ENCODE measurements at places on chromosomes 16 and 17.

DNA sequence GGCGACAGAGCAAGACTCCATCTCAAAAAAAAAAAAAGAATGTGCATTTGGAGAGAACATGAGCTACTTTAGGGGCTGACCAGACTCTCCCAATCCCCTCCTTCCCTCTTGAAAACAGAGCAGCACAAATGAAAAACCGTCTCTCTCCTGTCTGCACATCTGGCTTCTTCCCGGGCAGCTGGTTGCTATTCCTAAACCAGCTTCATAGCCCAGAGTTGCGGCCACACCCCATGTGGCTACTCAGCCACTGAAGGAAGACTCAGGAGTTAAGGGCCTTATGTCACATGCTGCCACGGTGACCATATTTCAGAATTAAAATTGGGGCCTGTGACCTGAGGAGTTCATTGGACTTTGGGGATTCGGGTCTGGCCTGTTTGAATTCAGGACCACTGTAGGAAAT, 48.3 kb downstream of the KATNIP start:
- DNase-seq: no peak

GRCh38 chr17:45020354-45021138, 30.9 kb downstream of the DCAKD start:
- no peak for DNase-seq

- DNase-seq: no peak
These were observed 5.9 kb downstream of the NLRC5 start for GRCh38 chr16:56995136-56995805.

DNA sequence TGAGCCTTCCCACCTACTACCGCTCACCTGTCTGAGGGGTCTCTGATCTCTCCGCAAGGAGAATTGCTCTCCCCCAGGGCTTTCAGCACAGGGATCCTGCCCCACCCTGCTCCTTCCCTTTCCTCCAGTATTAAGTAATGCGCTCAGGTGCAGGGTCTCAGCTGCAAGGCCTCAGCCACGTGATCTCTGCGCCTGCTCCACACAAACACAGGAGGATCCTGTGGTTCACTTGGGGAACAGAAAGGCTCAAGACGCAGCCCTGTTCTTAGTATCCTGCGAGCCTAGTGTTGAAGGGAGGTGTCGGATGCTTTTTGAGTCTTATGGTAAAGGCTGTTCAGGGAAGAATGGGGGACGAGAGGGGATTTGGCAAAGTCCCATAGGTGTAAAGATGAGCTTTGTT, 41.6 kb upstream of the GCSH start:
- DNase-seq: no peak

DNA sequence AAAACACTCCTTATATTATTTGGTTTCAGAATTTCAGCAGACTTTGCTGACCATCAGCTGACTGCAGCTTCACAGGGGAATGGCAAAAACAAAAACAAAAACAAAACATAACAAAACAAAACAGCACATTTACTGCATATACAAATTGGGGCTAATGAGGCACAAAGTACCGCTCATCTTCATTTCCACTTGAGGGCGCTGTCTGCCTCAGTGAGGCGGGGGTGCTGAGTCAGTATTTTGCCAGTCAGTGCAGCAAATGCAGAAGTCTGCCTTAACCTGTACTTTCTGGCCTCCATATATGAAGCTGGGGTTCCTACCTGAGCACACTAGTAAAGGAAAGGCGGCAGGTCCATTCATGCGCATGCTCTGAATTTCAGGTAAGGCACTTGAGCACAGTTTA, 13.5 kb upstream of the DYNLRB2 start:
- no peak for DNase-seq

GRCh38 chr16:1163567-1164055, 10.7 kb downstream of the CACNA1H start:
- no peak for DNase-seq

DNA sequence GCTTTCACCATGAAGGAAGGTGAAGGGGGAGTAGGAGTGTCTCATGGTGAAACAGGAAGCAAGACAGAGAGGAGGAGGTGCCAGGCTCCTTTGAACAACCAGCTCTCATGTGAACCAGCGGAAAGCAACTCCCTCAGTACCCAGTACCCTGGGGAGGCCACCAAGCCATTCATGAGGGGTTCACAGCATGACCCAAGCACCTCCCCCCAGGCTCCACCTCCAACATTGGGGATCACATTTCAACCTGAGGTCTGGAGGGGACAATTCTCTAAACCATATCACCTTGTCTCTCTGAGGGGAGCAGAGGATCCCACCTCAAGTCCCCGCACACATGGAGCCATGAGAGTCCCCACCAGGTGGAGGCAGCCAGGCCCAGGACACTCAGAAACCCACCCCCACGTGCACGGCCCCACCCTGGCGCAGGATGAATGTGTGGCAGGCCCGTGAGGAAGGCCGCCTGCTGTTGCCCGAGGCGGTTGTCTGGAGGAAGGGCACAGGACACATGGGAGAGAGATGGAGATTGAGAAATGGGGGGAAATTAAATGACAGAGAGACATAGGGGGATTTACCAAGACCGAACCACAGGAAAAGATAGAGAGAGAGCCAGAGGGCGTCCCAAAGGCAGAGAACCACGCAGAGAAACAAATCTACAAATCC, 85.9 kb downstream of the TMEM132E start:
- no peak for DNase-seq

GRCh38 chr17:72726936-72727335, 365.6 kb downstream of the SLC39A11 start:
- no peak for DNase-seq

DNA sequence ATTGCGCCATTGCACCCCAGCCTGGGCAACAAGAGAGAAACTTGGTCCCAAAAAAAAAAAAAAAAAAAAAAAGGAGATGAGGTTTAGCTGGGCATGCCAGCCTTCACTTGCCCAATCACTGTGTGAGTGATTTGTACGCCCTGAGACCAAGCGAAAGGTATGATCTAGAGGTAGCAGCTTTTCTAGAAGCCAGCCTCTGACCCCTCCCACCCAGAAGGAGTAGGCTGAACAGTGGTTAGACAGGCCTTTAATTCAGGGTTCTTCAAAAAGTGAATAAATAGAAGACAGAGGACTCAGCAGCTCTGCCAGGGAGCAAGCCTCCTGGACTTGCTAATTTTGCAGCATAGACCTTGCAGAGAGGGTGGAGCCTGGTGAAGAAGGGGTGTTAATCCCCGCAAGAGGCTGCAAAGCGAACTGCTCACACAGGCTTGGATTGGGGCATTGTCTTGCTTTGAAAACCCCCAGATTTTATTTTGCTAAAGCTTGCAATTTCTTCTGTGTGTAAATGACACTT, 7.1 kb upstream of the CYTH1 start:
- no peak for DNase-seq

DNA sequence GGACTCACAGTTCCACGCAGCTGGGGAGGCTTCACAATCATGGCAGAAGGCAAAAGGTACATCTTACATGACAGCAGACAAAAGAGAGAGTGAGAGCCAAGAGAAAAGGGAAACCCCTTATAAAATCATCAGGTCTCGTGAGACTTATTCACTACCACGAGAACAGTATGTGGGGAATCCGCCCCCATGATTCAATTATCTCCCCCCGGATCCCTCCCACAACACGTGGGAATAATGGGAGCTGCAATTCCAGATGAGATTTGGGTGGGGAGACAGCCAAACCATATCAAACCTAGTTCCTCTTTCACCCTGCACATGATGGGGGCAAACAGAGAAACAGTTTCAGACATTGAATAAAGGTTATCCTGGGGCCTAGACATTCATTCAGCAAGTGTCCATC, 32.2 kb upstream of the IRX6 start:
- DNase-seq: no peak

GRCh38 chr16:2527784-2528100, 3.5 kb downstream of the CEMP1 start:
- no peak for DNase-seq

DNA sequence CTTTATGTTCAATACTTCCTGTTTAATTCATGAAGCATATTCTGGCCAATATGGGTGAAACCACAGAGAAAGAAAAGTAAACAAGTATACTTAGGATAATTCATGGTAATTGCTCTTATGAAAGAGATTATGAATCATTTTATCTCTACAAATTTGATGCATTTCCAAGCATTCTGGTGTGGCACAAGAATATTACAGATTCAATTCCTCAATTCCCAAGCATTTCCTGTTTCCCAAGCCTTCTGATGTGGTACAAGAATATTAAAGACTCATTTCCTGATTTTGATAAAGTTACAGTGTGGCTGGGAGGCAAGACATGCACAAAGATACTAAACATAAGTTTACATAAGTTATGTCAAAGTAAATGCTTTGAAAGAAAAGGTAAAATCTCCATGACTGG, 126.1 kb upstream of the NUDT7 start:
- no peak for DNase-seq

GRCh38 chr17:50763716-50764475, 3.4 kb downstream of the ANKRD40CL start:
- no peak for DNase-seq

DNA sequence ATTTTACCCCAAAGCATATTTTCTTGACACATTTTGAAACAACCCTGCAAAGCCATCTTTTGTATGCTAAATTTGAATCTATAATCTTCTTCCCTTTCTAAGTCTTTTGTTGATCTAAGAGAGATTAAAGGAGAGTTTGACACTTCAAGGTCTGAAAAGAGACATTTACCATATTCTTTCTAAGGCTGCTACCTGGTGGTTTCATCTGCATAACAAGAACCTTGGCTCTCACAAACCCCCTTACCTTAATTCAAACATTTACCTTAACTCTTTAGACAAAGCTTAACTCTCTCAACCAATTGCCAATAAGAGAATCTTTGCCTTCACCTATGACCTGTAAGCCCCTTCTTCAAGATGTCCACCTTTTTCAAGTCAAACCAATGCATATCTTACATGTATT, 1143.6 kb downstream of the CDH11 start:
- DNase-seq: no peak

- DNase-seq: no peak
These were observed 311.3 kb downstream of the CDH13 start for GRCh38 chr16:82937926-82938520.

DNA sequence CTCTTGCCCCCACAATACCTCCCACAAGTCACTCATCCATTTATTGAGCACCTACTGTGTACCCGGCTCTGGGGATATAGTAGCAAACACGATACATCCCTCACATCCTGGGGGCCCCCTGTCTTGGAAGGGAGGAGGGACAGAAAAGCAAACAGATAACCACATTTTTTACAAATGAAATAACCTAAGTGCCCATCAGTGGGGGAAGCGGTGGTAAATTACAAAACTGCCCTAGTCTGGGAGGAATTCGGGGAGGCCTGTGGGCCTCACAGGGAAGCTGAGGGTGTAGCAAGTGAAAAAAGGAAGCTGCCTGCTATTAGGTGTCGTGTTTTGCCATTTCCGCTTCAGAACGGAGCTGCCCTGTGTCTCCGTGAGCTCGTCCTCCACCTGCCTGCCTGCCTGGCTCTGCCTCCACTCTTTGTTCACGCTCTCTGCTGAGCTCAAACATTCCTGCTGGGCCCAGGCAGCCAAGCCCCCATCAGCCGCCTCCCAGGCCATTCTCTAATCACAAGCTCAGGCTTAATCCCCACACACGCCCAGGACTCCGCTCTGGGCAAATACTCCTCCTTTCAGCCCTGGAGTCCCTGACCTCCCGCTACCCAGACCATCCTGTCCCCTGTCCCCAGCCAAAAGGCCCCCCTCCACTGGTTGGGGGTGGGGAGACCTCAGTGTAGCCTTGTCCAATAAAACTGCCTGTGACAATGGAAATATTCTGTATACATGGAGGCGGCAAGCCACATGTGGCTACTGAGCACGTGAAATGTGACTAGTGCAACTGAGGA, 10.2 kb upstream of the SEC14L5 start:
- DNase-seq: no peak

- DNase-seq: no peak
These were observed 18.0 kb upstream of the ASGR2 start for GRCh38 chr17:7132511-7133094.

- no peak for DNase-seq
These were observed 9.5 kb upstream of the CENPT start for GRCh38 chr16:67856927-67857546.

DNA sequence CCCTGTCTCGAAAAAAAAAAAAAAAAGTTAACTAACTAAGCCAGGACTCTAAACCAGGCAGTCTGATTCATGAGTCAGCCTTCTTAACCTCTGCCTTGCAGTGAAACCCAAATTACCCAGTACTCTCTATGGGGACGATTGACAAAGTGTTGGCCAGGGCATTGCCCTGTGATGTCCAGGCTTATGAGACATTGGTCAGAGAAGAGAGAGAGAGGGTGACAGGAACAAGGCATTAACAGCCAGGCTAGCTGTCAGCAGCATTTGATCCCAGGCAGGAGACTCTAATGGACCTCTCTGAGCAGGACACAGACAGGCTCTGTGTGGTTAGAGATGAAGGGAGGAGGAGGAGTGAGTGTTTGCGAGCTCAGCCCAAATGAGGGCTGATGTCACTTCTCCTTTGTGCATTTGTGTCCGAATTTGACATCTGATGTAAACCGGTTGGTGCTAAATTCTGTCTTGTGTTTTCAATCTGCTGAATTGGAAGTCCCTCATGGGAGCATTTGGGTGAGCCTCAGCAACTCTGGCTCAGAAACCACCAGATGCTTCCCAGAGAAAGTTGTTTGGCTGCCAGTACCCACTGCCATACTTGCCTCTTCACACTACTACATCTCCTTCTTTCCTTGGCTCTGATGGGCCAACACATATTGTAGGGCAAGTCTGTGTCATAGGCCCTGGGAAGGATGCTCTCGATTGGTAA, 4.3 kb upstream of the MYL4 start:
- DNase-seq: no peak

GRCh38 chr16:89936034-89936433, 12.5 kb upstream of the DEF8 start:
- no peak for DNase-seq

- no peak for DNase-seq
These were observed 35.7 kb downstream of the GSE1 start for GRCh38 chr16:85648805-85649204.

DNA sequence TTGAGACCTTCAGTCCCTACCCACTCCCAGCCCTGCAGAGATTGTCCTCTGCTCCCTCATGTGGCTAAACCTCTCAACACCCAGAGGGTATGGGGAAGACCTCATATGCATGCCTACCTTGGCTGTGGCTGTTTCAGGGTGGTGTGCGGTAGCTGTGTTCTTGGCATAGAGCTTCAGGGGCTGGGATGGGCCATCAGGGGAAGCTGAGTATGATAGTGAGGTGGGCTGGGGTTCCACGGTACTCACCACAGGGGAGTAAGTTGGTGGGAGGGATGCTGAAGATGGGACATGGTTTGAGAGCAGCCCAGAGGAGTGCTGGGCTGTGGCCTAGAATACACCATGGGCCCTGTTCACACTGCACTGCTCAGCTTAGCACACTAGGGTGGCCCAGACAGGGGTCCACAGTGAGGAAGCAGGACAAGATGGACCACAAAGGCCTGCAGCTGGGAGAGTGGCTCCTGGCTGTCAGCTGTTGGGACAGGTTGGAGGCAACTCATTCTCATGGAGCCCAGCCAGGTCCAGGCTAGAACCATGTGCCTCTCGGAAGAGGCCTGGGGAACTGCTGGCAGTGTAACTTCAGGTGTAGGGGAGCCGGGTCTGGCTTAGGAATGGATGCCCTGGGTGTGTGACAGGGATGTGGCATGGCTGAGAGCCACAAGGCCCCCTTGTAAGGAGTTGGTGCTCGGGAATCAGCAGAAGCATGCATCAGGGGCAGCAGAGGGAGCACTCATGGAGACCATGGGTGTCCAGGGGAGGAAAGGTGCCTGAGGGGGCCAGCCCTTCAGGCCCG, 3.1 kb downstream of the MFAP4 start:
- no peak for DNase-seq

All from 8988T (cell line).